Caco-2 (cell line): ENCODE measurements at places on chromosomes 7 and 10. TPM values are rescaled to one million over a fixed set of nuclear protein-coding genes. Genes with fewer than 3 reads are reported as not detected.
A peak's percentile ranks its signal among the peaks of the same experiment; 100 is the strongest.

The LHPP gene
- total RNA-seq: 10.5 and 15.9 TPM in 2 replicates

- no peak overlapping the region for H3K27ac ChIP-seq
- H3K27me3 ChIP-seq: no peaks in the 10 kb centered on the region
- peaks cover 15% of the 10 kb centered on the region; the same call in 1 of the 2 replicates for H3K4me1 ChIP-seq
- no peak overlapping the region for H3K4me3 ChIP-seq
- no peak for DNase-seq
Observed at GRCh38 chr7:30164567-30164966, 29.8 kb downstream of the MTURN start.

GRCh38 chr10:101217450-101218281 is 11.6 kb downstream of the LBX1 start:
- H3K27me3 ChIP-seq: no peaks in the 10 kb centered on the region; the same call in 1 of the 2 replicates
- peak; percentile 59 for DNase-seq
- H3K36me3 ChIP-seq: no peaks in the 10 kb centered on the region
- H3K4me3 ChIP-seq: no peak overlapping the region

DNA sequence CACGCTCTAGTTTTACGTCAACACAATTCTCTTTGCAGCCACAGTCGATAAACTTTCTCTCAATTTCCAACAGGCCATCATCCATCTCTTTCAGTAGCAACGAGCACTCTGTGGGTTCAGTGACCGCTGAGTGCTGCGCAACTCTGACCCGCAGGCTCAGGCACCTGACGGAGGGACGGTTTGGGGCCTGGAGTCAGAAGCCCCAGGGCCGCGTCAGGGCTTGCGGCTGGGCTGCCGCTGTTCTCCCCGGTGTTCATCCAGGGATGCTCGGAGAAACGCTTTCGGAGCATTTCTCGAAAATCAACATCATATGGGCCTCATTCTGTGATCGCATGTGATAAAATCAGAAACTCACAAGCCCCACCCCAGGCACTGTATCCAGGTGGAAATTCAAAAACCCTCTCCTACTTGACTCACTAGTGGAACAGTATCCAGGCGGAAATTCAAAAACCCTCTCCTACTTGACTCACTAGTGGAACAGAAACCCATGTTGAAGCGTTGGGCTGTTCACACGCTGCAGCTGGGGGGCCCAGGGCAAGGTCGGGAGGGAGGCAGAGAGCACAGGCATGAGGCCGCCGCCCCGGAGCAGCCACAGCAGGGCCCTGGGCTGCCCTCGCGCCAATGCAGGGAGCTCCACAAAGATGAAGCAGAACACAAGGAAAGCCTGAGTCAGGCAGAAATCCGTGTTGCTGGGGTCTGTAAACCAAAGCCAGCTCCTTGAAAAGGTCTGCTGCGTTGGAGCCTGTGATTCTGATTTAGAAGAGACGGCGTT is 73.3 kb upstream of the NKX6-2 start:
- H3K27me3 ChIP-seq: no peaks in the 10 kb centered on the region
- DNase-seq: no peak
- H3K36me3 ChIP-seq: no peaks in the 10 kb centered on the region; the same call in 1 of the 2 replicates
- no peak overlapping the region for H3K27ac ChIP-seq

- no peak overlapping the region for H3K4me3 ChIP-seq
- no peaks in the 10 kb centered on the region for H3K36me3 ChIP-seq
- no peak overlapping the region for H3K27ac ChIP-seq
- no peak for DNase-seq
Observed at GRCh38 chr10:127836966-127837365, 55.8 kb downstream of the CLRN3 start.

GRCh38 chr10:101867931-101868330 is 24.3 kb upstream of the KCNIP2 start:
- H3K27ac ChIP-seq: no peak overlapping the region
- H3K27me3 ChIP-seq: no peaks in the 10 kb centered on the region
- no peak for DNase-seq
- no peak overlapping the region for H3K4me3 ChIP-seq
- no peaks in the 10 kb centered on the region for H3K4me1 ChIP-seq
- H3K36me3 ChIP-seq: no peaks in the 10 kb centered on the region

- no peaks in the 10 kb centered on the region for H3K36me3 ChIP-seq
- no peaks in the 10 kb centered on the region for H3K27me3 ChIP-seq
- H3K4me1 ChIP-seq: peaks cover 19% of the 10 kb centered on the region
- no peak overlapping the region for H3K27ac ChIP-seq
Observed at GRCh38 chr10:64115471-64115870, 594.3 kb downstream of the REEP3 start.

GRCh38 chr7:128904381-128905197 is 5.9 kb downstream of the KCP start:
- H3K4me1 ChIP-seq: no peaks in the 10 kb centered on the region
- no peak overlapping the region for H3K4me3 ChIP-seq
- no peak for DNase-seq

DNA sequence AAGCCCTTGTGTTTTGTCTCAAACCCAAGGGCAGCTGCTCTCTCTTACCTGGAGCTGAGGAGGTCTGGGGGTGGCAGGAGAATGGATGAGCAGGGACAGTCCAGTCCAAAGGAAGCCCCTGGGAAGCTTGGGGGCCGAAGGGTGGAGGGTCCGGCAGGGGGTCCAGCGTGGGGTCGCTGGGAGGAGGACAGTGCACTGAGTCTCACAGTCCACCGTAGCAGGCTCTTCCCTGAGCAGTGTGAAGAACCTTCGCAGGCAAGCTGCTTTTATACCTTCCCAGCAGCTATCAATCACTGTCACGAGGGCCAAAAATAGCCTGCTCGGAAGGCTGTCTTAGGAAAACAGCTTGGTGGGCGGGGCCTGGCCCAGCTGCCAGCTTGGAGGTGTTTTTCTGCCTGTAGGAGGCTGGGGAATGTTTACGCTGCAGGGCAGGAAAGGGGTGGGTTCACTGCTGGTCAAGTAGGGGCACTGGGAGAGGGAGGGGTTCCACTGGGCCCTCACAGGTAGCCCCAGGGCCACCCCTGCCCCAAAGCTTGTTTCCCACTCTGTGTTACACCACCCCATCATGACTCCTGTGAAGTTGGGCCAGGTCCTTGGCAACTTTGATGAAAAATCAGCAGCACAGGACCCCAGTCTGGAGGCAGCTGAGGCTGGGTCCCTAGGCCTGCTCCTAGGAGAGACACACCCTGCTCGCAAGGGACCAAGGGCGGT is at the start of gene DEPP1:
Gene DEPP1, minus strand, starts transcription at position 240 of the 711 bp plus-strand sequence. CDS start 779 bp downstream, outside the sequence.
- H3K36me3 ChIP-seq: no peaks in the 10 kb centered on the region
- peak; percentile 98 for DNase-seq
- H3K27ac ChIP-seq: peak within 1 kb of the TSS; percentile 89
- H3K4me1 ChIP-seq: peaks cover 77% of the 10 kb centered on the region
- no peaks in the 10 kb centered on the region for H3K27me3 ChIP-seq

DNA sequence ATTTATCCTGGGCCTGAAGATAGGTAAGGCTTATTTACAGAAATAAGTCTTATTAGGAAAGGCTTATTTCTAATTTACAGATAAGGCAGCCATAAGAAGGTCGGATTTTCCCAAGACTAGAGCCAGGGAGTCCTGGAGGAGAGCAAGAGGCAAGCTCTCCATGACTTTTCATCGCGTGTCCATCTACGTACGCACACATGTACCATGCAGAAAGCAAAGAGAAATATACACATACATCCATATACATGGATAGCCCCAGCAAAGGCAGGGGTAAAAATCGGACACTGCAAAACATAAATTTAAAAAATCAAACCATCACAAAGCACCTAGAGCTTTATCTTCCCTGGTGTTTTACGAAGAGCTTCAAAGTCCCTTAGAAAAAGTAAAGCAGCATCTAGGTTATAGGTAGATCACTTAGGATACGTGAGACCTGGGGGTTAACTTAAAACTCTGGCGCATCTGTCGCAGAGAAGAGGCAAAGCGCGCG is 25.8 kb upstream of the ZRANB1 start:
- H3K27me3 ChIP-seq: no peaks in the 10 kb centered on the region
- H3K4me3 ChIP-seq: peak overlapping the region; percentile 90
- H3K27ac ChIP-seq: peak overlapping the region; percentile 95
- no peak for DNase-seq
